ENCODE measurements at places on chromosomes 12 and 14.
A peak's percentile ranks its signal among the peaks of the same experiment; 100 is the strongest.

GRCh38 chr12:104752881-104753280, 205.2 kb downstream of the SLC41A2 start:
- no peak for DNase-seq

GRCh38 chr12:104752016-104752415, 206.1 kb downstream of the SLC41A2 start:
- DNase-seq, result no peak

DNA sequence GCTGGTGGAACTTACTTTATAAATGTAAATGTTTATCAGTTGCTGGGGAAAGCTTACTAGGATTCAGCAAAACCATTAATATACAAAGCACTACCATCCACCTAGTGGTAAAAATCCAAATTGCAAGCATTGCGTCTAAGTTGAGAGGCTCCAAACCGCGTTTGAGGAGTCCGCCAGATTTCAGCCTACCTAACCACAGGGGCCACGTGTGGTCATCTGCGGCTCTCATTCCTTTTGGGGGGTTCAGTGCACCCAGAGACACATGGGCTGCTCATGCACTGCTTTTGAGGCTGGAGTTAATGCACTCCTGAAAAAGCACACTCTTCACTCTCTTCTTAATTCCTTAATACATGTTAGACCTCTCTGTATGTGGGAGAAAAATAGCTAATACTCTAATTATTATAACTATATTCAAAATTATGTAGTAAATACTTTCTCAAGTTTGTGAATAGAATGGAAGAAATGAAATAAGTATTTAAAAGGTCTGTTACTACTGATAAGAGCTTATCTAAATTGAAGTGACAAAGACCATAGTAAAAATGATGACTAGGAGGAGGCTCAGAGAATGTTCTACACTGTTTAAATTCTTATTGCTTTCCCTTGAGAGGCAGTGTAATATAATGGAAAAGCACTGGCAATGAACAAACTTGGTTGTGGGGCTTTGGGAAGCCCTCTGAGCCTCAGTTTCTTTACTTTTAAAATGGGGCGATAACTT, 41.4 kb upstream of the MANSC4 start:
- DNase-seq, result peak; percentile 91

- DNase-seq, result peak; percentile 62
These were observed 37.5 kb downstream of the PLCZ1 start for GRCh38 chr12:18700271-18700670.

DNA sequence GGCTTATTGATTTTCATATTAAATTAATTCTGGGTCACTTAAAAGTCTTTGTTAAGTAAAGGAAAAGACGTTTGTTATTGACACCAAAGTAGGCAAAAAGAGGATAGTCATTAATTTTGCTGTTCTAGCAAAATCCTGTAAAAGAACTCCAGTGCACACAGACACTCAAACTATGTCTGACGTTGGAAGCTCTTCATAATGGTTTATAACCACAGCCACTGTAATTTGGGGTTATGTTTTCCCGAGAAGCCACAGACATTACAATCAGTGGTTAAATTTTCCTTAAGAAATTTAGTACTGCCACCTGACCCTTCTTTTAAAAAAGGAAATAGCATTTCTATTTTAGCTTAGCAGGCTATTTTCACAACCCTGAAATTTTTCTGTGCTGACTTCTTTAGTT, 267.5 kb downstream of the CCDC91 start:
- no peak for DNase-seq

GRCh38 chr12:130706885-130707570, 9.1 kb downstream of the RIMBP2 start:
- DNase-seq, result no peak
